Ureter (tissue), 1 donor: ENCODE measurements at places on chromosomes 12 and 14.

DNA sequence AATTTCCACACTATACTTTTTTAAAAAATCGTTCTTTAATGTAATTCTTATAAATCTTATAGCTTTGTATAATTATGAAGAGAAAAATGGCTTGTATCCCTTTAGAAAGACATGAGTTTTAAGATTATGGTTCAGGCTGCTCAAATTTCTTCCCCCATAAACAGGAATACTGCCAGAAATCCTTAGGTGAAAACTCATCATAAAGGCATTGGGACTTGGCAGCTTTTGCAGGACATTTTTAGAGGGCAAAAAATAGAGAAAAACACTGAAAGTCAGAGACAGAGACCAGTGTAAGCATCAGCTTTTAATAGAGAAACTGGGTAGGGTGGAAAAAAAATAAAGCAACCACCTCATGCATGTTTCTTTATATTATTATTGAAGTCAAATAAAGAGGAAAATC lies 29.1 kb downstream of the LRRK2 start:
- no peak for DNase-seq

- DNase-seq: no peak
These were observed 616.4 kb downstream of the MED13L start for GRCh38 chr12:115661112-115661511.

DNA sequence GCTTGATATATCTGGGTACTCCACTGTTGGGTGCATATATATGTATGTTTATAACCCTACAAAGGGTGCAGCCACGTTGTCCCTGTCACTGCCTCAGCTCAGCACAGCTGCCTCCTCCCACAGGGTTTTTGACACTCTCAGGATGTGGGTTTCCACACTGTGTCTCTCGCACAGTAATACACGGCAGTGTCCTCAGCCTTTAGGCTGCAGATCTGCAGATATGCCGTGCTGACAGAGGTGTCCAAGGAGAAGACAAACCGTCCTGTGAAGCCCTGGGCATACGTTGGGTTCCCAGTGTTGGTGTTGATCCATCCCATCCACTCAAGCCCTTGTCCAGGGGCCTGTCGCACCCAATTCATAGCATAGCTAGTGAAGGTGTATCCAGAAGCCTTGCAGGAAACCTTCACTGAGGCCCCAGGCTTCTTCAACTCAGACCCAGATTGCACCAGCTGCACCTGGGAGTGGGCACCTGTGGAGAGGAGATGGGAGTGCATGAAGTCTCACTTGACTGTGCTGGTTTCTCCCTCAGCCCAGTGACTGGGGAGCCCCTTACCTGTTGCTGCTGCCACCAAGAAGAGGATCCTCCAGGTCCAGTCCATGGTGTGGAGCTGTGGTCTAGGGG lies 498.7 kb downstream of the TMEM121 start:
- DNase-seq: no peak

DNA sequence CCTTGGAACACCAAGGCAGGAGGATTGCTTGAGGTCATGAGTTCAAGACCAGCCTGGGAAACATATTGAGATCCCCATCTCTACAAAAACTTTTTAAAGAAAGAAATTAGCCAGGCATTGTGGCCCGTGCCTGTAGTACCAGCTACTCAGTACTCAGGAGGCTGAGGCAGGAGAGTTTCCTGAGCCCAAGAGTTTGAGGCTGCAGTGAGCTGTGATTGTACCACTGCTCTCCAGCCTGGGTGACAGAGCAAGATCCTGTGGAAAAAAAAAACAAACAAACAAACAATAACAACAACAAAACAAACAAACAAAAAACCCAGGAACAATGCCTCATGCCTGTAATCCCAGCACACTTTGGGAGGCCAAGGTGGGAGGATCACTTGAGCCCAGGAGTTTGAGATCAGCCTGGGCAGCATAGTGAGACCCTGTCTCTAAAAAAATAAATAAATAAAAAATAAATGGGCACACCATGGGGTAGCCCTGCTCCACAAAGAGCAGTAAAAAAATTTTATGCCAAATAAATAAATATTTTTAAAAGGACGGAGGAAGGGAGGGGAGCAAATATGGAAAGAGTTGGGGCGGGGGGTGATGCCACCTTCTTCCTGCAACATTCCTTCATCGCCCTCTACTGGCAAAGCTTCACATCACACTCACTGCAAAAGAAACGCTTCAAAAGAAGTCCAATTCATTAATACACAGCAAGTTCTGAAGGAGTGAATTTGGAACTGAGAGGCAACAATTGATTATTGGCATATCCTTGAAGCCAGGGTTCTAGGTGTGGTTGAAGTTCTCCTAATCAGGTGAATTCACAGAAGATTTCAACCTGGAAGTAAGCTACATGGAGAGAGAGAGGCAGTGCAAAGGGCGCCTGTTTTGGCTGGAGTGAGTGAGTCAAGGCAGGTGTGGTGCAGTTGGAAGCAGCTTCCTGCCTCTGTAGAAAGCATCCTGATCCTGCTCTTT lies 8.8 kb upstream of the GNPTAB start:
- DNase-seq: peak; percentile 74

- no peak for DNase-seq
These were observed 11.1 kb upstream of the NPFF start for GRCh38 chr12:53518381-53518780.

DNA sequence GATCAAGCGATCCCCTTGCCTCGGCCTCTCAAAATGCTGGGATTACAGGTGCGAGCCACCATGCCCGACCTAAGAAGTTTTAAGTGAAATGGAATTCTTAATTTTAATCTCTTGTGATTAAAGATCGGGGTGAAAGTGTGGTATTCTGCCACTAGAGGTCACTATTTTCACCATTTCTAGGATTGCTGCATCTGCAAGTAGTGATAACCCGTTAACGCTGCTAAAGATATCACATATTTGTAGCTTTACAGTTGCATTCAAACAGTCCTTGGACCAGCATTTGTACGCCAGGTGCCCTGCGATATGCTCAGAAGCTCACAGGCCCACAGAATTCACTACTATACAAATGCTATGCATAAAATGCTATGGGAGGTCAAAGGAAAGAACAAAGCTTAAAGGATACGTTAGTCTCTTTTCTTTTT lies 19.3 kb downstream of the CCDC62 start:
- DNase-seq: no peak

- no peak for DNase-seq
These were observed 164.3 kb upstream of the TMPO start for GRCh38 chr12:98351089-98351488.

- no peak for DNase-seq
These were observed 184.3 kb upstream of the RTL1 start for GRCh38 chr14:101087614-101088394.

DNA sequence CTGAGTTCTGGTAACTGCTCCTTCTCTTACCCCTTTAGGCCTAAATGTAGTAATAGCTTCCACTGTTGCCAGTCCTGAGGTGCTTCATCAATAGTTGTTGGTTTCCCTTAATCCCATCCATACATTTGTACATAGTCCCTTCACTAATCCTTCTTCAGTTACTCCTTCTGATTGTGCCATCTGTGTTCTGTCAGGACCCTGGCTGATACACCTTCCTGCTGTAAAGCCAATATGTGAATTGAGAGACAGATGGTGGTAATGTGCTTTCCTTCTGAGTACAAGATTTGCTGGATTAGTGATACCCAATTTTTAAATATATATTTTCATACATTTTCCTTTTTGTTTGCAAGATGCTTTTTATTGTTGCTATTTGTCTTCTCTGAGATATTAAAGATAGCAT lies 66.4 kb downstream of the OTOGL start:
- DNase-seq: no peak

- no peak for DNase-seq
These were observed 253.9 kb downstream of the CACNA1C start for GRCh38 chr12:2306735-2307134.

DNA sequence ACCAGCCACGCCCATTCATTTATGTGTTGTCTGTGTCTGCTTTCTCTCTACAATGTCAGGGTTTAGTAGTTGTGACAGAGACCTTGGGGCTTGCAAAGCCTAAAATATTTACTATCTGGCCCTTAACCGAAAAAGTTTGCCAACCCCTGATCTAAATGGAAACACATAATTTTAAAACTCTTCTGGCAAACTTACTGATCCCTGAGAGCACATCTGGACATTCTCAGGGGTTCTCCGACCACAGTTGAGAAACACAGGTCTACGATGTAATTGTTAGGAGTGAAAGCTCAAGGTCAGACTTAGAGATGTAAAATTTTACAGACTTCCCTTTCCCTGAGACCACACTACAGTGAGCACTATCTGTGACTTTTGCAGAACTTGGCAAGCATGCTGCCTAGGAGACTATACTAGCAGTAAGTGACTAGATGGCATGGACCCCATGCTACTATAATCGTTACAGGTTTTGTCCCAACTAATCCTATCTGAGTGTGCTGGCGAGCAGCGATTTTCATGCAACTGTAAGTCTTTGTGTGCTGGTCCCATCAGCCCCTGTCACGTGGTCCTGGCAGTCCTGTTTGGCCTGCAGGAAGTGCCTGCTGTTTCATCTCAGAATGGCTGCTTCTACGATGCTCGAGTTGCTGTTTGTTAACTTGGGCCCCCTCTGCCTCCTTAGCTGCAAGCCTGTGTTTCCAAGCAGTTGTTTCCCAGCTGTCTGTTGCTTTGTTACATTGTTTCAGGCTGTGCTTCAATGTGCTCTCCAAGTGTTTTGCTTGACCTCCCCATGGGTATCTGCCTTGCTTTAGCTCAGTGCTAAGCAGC lies 21.6 kb downstream of the TMTC2 start:
- no peak for DNase-seq

DNA sequence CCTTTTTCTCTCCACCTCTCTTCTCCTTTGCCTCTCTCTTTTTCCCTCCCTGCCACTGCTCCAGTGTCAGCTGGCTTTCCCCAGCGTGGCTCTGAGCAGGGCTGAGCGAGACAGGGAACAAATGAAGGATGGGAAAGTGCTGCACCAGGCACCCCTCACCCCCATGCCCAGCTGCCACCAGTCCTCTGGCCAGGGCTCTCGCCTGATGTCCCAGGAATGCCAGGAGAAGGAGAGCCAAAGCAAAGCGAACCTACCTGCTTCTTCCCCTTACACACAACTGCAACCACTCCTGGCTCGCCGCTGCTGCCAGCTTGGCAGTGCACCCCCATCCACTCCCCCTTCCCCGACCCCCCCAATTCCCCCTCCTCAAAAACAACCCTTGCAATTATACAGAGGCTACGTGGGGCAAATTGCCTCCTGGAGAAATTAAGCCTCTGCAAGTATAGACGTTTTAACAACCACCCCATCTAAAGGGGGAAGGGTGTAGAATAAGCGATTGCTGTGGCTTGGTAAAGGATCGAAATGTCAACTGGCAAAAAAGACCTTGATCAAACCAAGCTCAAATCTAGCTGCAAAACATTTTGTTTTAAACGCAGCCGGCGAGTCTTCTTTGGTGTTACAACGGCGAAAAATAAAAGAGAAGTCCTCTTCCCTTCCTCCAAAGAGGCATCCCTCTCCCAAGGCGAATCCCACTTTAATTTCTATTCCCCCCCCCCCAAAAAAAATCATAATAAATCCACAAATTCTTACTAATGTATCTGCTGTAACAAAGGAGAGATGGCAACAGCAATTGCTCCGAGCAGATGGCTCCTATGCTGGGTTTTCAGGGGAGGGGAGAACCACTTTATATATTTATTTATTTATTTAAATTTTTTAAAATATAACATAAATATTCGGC lies 2.9 kb downstream of the BCL11B start:
- no peak for DNase-seq

DNA sequence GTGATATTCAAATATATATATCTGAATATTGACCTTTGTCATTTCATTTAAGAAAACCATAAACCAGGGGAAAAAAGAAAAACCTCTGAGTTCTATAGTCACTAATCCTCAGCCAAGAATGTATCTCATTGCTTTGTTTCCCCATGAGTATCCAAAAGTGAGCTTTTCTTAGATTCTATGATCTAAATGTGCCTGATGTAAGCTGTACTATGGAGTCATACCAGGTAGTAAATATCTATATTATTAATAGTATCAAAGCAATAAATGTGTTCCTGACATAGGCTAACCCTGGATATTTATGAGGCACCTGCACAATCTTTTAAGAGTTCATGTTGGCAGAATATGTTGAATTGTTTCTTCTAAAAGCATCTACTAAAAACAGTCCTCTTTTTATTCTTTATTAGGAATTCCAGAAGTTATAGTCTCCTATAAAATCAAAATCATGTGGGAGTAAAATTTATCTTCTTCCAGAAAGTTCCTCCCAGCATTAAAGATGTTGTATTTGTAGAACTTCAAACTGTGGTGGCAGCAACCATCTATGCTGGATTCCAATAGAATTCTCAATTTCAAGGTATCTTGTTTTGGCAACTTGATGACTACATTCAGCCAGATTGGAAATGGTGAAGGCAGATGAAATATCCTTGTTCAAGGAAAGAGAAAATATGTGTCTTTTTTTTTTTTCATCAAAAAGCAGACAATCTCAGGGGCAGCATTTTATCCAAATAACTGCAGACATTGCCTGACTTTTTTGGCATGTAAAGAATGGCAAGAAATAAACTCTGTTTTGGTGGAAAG lies 139.7 kb upstream of the RASSF8 start:
- DNase-seq: no peak

- no peak for DNase-seq
These were observed 45.3 kb downstream of the FRS2 start for GRCh38 chr12:69515394-69515930.

- peak; percentile 83 for DNase-seq
These were observed 16.9 kb downstream of the ASB2 start for GRCh38 chr14:93959239-93960107.

DNA sequence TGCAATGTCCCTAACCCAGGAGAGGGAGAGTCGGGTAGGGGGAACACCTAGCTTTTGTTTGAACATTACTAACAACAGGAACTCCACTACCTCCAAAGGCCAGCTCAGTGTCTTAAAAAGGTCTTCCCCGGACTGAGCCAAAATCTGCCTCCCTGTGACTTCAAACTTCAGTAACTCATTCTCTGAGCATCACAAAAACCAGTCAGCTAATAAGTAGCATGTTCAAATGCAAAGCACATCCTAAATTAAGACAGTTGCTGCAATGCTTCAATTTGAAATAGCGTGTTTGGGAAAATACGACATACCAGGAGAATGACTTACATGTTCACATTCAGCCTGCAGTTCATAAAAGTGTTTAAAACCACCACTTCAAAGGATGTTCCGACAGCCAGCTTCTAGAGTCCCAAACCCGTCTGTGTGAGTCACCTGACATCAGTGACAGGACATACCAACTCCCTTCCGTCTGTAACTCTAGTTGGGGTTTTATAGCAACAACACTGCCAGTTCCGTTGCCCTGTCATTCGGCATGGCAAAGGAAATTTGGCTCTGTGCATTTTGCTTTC lies 13.0 kb downstream of the ZFP36L1 start:
- peak; percentile 43 for DNase-seq

DNA sequence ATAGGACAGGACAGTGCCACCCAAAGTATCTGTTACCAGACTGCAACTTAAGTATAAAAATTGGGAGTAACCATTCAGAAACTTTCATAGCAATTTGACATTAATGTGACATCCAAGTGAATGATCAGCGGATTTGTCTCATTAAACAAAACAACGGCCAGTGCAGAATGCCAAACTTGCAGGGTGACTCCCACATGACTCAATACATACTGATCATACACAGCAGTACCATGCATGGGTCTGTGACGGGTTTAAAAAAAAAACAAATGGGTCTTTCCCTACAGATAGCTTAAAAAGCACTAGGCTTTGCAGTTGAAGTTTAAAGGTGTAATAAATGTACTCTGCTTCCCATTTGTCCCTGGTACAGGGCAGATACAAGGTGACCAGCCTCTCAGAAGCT lies 116.6 kb downstream of the SLC35F4 start:
- no peak for DNase-seq
